NCI-H2081 treated with DMSO at 0.1 percent for 48 hours (cell line): ENCODE measurements at places on chromosomes 13 and 19.

GRCh38 chr19:8057545-8058270 is 5.1 kb downstream of the CCL25 start:
- DNase-seq: no peak

DNA sequence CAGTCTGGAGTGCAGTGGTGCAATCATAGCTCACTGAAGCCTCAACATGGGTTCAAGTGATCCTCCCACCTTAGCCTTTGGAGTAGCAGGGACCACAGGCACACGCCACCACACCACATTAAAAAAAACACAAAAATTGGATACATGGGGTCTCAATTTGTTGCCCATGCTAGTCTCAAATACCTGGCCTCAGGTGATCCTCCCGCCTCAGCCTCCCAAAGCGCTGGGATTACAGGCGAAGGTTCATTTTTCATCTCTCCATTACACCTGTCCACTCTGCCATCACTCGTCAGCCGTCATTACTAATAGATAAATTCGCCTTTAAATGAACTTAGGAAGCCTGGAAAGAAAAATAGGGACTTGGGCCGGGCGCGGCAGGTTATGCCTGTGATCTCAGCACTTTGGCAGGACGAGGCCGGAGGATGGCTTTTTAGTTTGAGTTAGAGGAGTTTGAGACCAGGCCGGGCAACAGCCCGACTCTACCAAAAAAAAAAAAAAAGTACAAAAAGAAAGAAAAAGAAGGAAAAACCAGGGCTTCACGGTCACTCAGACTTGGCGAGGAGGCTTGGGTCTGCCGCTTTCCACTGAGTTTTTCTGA is 685 bp upstream of the SUPT5H start:
- no peak for DNase-seq

GRCh38 chr19:18469069-18469846 is 31.3 kb upstream of the ISYNA1 start:
- no peak for DNase-seq

GRCh38 chr19:31717269-31717923 is 368.2 kb upstream of the TSHZ3 start:
- no peak for DNase-seq

- no peak for DNase-seq
These were observed 14.1 kb downstream of the ZNF787 start for GRCh38 chr19:56106993-56107392.

- DNase-seq: no peak
These were observed 238.3 kb upstream of the MAB21L1 start for GRCh38 chr13:35714588-35715377.

GRCh38 chr13:60944016-60944415 is 471.6 kb downstream of the PCDH20 start:
- DNase-seq: no peak

DNA sequence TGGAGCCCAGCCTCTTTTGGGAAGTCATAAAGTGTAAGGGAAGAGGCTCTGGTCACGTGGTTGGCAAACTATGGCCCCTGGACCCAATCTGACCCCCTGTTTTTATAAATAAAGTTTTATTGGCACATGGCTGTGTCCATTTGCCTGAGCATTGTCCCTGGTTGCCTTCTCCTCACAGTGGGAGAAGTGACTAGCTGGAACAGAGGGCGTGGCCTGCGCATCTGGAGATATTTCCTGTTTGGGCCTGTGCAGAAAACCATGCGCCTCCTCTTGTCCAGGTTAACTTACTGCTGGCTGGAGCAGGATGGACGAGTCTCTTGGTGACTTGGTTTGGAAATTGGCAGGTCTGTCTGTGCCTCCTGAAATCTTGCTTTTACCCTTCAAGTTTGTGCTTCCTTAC is 48.3 kb downstream of the KDM4B start:
- DNase-seq: no peak

GRCh38 chr13:112779856-112780604 is 90.2 kb downstream of the ATP11A start:
- no peak for DNase-seq

DNA sequence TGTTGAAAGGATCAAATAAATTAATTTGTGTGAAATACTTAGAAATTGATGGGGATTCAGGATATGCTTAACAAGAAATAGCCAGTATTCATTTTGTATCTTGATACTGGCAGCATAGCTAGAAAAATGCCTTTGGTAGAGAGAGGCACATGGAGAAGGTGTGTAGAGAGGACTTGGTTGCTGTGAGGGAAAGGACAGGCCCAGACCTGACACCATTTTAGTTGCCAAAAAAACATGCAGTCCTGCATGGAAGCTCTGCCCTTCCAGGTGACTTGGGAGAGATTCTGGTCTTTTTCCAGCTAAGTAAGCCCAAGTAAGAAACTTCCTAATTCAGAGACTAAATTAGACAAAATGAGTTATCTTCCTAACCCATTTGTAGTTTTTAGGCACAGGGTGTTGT is 335.0 kb downstream of the RFC3 start:
- no peak for DNase-seq

DNA sequence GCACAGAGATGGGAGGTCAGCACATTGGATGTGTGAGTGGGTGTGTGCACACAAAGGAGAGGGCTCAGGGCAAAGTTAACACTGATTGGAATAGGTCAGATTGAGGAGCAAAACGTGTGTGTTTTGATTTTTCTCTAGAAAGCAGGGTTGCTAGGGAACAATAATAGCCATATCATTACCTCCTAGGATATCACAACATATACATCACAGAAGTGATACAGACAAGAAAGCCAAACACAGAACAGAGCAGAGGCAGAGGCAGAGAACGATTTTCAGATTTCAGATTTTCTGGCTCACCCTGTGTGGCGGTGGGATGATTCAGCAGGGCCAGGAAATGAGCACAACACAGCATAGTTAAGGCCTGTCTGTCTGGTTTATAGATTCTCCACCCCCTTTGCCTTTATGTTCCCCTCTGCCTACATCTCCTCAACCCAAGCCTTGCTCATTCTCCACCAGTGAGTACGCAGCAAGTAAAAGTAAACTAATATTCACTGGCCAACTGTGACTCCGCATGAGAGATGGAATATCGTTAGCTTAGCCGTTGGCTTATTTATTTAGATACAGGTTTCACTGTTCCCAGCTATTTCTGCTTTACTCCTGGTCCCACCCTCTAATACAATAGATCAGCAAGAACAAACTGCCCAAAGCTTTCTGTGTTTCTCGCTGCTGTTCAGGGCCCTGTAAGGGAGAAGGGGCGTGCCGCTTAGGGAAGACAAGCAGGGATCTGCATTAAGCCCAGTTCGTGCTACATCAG is 182.7 kb upstream of the TSC22D1 start:
- DNase-seq: peak; percentile 84
